ENCODE measurements at places on chromosomes 6 and 20.

GRCh38 chr20:31476643-31477215, 1.6 kb downstream of the REM1 start:
- DNase-seq: peak; percentile 40

GRCh38 chr6:139257821-139258398, 33.9 kb downstream of the TXLNB start:
- DNase-seq: no peak

DNA sequence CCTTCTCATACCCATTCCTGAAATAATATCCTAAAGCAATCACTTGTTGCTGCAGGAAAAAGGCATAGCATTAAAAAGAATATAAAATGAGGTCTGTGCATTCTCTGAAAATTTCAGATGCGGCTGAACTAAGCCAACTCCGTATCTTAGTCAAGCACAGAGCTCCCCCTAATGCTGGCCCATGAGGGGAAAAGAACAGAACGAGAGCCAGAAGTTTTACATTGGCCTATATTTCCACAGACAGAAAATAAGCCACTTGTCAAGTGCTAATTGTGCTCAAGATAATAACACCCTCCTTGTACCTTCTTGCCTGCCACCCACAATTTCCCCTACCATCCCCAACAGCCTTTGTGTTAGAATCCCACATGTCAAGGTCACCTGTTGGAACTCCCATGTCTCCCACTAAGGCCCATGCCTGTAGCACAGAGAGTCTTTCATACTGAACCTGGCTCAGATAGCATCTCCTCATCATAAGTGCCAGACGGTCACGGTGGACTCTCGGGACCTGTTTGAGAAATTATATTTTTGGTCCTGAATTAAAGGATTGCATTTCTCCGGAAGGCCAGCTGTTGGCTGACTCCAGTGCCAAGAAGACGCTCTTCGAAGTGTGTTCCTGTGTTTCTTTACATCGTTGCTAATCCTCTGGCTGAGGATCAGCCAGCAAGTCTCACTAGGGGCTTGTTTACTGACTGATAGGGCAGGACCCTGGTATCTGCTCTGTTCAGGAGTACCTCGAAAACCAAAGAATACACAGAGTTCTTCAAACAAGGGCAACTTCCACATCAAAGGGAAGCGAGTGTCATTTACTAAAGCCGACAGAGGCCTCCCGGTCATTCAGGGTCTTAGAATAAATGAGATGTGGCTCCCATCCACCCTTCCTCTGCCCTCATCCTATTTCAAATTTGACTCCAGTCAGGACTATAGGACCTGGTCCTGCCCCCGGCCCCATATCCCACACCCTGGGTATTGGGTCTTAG, 183.4 kb upstream of the FBXL4 start:
- no peak for DNase-seq

GRCh38 chr6:157196391-157196790, 126.9 kb downstream of the TMEM242 start:
- DNase-seq: no peak

DNA sequence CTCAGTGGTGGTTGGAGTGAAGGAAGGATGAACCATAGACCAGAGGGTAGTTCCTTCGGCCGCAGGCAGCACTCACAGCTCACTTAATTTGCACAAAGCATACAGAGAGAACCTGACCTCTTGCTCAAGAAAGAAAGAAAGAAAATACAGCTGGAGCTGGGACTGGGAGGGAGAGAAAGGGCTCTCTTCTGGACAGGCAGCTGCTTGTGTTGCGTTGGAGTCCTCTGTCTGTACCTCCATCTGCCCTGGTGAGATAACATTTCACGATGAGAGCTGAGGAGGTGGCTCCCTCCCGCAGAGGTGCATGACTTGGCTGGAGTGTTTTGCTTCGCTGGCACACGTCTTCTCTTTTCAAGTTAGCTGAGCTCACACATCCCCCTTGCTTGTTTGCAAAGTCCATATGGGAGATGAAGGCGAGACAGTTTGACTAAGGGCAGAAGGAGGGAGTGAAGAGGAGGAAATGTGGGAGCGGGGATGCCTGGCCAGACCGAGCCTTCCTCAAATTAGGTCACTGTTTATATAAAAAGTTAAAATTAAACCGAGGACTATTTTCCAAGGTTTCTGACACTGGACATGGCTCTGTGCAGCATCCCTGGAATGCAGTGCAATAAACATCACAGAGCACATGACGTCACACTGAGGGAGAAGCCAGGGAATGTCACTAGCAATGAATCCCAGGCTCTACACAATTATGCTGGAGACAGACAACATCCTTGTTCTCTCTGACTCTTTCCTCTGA, 359.4 kb downstream of the CD83 start:
- DNase-seq: peak; percentile 24

- DNase-seq: no peak
These were observed 47.8 kb downstream of the JARID2 start for GRCh38 chr6:15293674-15294073.

- peak; percentile 69 for DNase-seq
These were observed 26.8 kb upstream of the RPP40 start for GRCh38 chr6:5030596-5031136.
